ENCODE measurements at places on chromosomes 1 and 21.
A peak's percentile ranks its signal among the peaks of the same experiment; 100 is the strongest.

GRCh38 chr1:240652961-240653409 is 41.0 kb upstream of the GREM2 start:
- DNase-seq: no peak

DNA sequence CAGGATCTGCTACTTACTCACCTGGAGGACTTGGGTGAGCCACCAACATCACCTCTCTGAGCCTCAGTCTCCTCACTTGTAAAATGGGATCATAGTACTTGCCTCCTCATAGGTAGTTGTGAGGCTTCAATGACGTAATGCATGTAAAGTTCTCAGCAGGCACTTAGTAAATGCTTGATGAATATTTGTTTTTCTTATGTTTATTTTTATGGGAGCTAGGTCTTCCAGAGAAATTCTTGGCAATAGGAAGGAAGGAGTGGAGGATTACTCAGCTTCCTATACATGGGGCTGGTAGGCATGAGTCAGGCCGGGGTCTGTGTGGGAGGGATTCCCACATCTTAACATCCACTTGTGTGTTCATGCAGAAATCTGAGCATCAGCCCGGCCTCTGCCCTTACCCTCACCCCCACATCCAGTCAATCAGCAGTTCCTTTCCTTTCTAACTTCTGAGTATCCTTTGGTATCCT is 95.4 kb upstream of the USP24 start:
- peak; percentile 8 for DNase-seq

DNA sequence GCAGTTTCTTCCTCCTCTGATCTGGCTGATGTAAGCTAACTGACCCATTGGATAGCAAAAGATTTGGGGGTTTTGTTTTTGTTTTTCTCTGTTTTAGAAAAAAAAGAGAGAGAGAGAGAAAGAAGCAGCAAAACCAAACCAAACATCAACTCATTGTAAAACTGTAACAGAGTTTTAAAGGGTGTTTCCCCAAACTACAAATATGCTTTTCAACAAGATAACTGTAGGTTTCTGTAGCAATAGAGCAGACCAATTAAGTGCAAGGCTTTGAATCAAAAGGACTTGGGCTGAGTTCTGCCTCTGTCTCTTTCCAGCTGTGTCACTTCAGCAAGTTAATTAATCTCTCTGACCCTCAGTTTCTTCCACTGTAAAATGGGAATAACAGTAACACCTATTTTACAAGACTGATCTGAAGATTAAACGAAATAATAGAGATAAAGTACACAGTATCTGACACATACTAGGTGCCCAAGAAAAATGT is 44.5 kb downstream of the RRAGC start:
- DNase-seq: no peak

DNA sequence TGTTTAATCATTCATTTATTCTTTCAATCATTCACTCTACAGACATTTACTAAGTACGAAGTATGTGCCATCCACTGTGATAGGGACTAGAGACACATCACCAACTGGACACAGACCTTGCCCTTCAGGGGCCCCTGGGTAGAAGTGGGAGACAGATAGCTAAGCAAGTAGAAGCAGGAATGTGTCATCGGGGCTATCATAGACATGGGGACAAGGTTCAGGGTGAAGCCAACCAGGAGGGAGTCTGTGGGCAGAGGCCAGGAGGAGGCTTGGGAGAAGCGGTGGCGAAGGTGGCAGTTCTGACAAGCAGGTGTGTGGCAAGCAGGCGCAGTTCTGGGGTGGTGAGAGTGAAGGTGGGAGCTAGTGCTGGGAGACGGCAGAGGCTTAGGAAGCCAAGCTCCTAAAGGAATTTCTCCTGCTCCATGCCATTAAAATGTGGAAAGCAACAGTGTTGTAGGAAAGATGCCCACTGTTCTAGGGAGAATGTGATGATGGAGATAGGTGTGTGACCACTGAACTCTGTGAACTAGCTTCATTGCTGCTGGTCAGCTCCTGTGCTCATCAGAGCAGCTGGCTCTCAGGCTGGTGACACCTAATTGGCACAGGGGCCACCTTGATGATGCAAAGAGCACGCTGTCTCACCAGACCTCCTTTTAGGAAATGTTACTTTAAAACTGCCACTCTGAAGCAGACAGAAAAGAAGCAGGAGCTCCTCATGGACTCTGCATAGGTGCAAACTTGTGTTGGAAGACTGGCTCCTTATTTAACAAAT is 79.7 kb upstream of the LPGAT1 start:
- no peak for DNase-seq

DNA sequence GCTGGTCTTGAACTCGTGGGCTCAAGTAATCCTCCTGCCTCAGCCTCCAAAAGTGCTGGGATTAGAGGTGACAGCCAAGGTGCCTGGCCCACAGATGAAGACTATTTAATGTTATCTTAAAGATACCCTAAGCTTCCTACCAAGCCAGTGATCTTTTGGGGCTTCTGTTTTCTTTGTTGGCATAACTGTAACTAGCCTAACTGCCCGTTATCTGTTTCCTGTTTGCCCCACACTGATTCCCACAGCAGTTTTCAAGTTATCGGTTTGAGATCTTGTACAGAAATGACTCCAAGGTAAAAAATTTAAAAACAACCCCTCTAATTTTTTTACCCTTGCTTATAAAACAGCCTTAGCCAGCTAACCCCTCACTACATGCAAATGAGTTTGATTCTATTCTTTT is 12.4 kb downstream of the SELL start:
- no peak for DNase-seq

DNA sequence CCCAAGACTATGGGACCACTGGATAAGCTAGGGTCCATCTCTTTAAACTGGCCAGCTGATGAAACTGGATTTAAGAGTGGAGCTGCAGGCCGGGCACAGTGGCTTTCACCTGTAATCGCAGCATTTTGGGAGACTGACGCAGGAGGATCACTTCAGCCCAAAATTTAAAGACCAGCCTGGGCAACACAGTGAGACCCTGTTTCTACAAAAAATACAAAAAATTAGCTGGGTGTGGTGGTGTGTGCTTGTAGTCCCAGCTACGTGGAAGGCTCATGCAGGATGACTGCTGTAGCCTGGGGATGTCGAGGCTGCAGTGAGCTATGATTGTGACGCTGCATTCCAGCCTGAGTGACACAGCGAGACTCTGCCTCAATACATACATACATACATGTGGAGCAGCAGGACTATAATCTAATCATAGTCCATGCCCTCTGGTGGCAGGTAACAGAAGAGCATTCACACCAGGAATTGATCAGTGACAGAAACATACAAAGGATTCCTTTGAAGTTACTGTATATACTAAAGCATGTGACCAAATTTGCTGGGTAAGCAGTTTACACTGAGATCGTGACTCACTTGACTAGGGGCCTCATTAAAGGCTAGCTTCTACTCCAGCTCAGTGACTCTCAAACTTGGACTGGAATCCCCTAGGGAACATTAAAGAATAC is 101.5 kb upstream of the SLFNL1 start:
- no peak for DNase-seq

GRCh38 chr1:211638689-211639101 is 36.7 kb downstream of the NEK2 start:
- no peak for DNase-seq

DNA sequence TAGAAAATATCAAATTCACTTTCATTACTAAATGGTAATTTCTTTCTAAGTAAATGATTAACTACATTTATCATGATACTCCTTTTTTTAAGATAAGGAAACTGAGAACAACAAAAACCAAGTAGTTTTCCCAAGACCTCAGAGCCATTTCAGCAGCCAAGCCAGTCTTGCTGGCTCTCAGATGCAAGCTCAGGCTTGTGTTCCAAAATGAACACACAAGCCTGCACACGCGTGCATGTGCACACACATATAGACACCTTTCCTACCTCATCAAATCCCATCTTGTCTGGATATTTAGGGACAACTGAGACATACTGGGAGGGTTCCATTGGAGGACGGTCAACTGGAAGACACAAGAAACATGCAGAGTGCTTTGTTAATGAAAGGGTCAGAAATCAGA is 83.0 kb downstream of the COLGALT2 start:
- DNase-seq: no peak

Data from stimulated activated CD4-positive, alpha-beta T cell treated with anti-CD3 and anti-CD28 coated beads, Interleukin-12 subunit alpha, Interleukin-12 subunit beta, amount 100 ng/mL, for 24 hours (primary cell).